Stimulated activated CD8-positive, alpha-beta memory T cell treated with anti-CD3 and anti-CD28 coated beads, Interleukin-15, amount 100 ng/mL, for 24 hours (primary cell): ENCODE measurements at places on chromosomes 7 and 10.

GRCh38 chr10:32629910-32630309 is 184.0 kb downstream of the CCDC7 start:
- no peak for DNase-seq

- no peak for DNase-seq
These were observed 794 bp downstream of the PCGF6 start for GRCh38 chr10:103350175-103350516.

DNA sequence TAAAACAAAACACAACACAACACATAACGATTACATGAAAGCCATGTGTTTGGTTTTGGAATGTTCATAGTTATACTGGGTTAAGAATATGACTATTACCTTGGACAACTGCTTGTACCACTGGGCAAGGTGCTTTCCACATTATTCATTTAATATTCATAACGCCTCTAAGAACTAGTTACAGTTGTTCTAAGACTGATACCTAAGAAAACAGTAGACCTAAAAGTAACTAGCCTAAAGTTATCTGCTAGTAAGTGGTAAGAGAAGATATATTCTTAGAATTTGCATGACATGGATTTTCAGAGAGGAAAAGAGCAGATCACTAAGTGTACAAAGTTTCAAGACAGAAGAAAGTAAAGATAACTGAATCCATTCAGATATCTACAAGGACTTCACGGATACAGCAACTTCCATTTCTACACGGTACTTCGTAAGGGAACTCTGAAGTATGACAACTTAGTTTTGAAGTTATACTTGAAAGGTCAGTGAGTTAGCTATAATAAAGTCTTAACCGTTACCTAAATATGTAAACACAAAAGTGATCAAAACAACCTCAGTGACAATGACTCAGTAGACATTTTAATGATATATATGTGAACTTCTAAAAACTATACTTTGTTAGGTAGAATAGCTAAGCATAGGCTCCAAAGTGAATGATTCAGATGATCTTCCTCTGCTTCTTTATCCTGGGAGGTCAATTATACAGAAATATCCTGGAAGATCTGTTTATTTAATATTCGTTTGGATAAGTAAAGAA is 65.1 kb downstream of the MINDY3 start:
- DNase-seq, result no peak

- no peak for DNase-seq
These were observed 38.8 kb downstream of the OGDH start for GRCh38 chr7:44645254-44645653.

GRCh38 chr7:16129431-16130110 is 291.8 kb downstream of the CRPPA start:
- DNase-seq, result no peak

- DNase-seq, result no peak
These were observed 150.2 kb downstream of the RAB11FIP2 start for GRCh38 chr10:117896517-117896916.

GRCh38 chr7:128841921-128842673 is 11.9 kb downstream of the FLNC start:
- DNase-seq, result no peak

GRCh38 chr7:156491435-156491834 is 149.1 kb upstream of the RNF32 start:
- no peak for DNase-seq

DNA sequence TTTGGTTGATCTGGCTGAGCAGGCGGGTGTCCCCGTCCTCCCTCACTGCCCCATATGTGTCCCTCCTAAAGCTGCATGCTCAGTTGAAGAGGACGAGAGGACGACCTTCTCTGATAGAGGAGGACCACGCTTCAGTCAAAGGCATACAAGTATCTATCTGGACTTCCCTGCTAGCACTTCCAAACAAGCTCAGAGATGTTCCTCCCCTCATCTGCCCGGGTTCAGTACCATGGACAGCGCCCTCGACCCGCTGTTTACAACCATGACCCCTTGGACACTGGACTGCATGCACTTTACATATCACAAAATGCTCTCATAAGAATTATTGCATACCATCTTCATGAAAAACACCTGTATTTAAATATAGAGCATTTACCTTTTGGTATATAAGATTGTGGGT is 26.9 kb upstream of the TRIM56 start:
- DNase-seq, result peak; percentile 25

- no peak for DNase-seq
These were observed 9.4 kb upstream of the CACUL1 start for GRCh38 chr10:118764195-118764594.

GRCh38 chr10:114915294-114915693 is 22.7 kb upstream of the TRUB1 start:
- no peak for DNase-seq

GRCh38 chr10:114953047-114953446 is 15.1 kb downstream of the TRUB1 start:
- DNase-seq, result no peak

DNA sequence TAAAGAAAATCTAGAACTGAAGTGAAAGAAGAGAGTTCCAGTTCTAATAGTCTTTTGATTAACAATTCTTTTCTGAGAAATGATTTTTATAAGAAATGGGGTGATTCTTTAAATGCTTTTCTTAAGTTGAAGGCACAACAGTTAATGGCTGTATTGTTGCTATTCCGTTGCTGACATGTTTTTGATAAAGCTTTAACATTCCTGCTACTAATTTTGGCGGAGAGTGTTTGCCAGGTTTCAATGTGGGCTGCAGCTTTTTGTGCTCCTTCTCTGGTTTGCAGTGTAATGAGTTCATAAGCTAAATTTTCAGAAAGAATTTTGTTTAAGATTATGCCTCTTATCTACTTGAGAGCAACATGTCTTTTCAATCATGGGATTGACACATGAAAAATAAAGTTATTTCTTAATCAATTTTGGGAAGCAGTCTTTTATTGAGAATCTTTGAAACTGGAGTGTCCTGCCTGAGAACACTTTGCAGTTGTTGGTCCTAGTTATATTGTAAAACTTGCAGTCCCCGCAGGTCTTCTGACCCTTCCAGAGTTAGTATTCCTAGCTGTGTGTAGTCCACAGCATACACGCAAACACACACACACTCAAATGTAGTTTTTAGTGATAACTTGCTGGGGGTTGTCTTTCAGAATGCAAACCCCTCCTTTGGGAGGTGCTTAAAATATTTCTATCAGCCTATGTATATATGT is 56.7 kb downstream of the COL17A1 start:
- DNase-seq, result no peak

DNA sequence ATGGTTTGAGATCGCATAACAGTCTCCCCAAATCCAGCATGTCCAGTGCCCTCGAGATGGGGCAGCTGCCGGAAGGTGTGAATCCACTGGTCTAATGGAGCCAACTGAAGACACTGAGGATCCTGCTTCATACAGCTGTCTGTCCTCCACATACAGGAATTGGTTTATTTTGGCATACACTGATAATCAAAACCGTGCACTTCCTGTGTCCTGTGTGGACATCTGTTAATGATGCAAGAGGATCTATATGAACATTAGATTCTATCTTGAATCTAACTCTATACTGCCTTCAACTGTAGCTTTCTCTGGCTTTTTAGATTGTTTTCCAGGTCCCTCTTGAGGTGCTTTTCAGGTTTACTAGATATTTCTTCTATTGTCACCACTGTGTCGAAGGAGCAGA is 3.0 kb upstream of the JAZF1 start:
- no peak for DNase-seq

DNA sequence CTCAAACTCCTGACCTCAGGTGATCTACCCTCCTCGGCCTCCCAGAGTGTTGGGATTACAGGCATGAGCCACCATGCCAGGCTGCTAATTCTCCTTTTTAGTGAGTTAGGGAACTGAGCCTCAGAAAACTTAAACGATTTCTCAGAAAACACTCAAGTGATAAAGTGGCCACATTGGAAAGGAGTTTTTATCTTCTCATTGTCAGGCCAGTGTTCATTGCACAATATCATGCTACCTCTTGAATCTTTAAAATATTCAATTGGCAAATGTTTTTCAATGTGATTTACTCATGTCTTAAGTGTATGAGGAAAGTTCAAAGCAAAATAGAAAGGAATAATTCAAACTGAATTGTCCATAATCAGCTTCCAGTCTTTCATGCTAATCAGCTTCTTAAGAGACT is 80.7 kb downstream of the ITGB8 start:
- DNase-seq, result no peak

DNA sequence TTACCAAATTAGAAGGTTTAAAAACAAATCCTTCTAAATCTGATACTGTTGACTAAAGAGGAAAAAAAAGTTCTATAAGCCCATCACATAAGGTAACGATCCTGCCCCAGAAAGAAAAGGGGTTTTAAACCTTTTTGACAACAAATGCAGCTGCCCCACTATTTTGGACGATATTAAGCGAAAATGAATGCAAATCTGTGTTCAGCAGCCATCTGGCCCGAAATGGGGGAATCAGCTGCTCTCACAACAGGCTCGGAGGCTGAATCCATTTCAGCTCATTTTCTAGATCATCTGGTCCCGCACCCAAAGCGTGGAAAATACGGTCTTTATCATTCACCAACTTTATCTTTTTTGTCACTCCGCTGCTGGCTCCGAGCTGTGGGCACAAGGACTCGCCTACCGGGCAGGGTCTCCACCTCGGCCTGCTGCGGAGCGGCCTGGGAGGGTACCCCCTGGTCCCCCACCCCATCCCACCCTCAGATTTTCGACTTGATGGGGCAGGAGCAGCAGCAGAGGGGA is 2.4 kb upstream of the EBF3 start:
- DNase-seq, result no peak

DNA sequence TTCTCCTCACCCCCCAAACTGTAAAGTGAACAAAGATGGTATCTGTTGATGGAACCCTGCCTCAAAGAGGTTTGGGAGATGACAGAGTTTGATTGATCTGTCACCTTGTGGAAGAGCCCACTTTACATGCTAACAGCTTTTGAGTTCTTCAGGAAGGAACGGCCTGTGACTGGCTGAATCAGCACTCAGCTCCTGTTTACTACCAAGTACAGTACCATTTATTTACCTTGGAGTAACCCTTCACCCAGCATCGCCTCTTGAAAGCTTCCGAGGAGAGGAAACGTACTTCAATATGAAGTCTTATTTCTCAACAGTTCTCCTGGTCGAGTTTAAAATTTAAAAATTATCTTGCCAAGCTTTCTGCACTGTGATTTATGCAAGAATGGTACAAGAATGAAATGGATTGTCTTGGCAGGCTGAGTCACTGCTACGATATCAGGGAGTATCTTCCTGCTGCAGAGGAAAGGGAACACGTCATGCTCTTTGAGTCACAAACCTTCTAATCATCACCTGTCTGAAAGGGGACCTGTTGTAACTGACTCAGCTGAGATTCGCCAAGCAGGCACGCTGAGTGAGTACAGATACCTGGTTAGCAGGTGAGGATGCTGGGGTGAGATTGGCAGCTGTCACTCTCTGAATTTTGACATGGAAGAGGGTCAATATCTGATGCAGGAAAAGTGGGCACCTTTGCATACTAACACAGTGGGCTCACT is 30.1 kb downstream of the KLF6 start:
- DNase-seq, result no peak

GRCh38 chr10:128173386-128173785 is 47.2 kb upstream of the MKI67 start:
- no peak for DNase-seq

DNA sequence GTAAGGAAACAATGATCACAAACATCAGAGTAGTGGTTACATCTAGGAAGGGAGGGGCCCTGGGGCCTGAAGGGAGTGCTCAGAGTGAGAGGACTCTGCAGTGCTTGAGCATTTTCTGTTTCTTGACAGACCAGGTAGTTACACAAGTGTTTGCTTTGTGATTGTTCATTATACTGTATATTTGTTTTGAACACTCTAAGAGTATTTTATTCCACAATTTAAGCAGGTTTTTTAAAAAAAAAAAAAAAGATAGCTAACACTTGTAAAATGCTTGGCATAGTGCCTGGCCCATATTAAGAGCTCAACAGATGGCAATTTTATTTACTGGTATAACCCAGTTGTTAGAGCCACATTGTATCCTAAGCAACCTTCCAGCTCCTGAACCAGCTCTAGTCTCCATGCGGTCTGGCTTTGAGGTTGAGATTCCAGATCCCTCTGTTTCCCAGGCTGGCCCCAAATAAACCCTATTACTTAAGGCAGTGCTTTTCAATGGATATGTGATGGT is 20.1 kb upstream of the ATXN7L1 start:
- no peak for DNase-seq

DNA sequence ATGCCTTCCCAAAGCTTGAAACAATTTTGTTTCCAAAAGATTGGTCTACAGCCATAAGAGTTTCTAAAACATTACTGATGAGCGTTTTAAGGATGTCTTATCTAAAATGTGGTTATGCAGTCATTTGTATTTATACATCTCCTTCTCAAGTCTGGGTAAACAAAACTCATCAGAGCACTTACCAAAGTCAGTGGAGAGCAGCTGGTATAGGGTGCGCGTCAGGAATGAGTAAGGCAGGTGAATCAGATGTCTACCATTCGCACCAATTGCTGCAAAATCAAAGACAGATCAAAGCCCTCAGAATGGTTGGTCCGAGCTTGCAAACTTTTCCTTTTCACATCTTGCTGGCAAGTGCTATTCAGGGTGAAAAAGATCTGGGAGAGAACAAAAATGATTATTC is 65.6 kb upstream of the FAM171A1 start:
- DNase-seq, result no peak

DNA sequence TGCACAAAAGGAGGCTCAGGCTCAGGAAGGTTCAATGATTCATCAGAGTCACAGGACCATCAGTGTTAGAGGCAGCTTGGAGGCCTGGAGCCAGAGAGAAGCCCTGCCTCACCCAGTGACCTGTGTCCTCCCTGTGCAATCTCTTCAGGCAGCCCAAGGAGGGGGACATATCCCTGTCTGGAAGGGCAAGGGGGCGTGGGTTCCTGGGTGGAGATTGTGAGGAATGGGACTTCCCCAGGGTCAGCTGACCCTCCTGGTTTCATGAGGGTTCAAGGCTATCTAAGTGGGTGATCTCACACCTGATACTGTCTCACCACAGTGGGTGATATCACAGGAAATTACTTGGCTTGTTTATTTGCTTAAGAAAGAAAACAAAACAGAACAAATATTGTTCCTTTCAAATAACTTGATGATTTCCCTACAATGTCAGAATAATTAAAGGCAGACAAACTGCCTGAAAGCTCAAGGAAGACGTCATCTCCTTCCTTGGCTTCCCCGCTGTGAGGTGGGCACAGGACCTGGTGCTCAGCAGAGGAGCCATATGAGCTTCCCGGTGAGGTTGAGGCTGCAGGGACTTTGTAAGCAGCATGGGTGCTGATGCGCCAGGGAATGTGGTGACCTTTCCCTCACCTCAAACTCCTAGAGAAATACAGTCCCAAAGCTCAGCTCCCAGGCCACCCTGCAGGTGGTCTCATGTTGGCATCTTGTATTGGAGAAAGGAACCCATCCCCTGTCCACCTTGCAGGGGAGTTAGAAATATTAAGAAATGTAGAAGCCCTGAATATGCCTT is 763.2 kb downstream of the GRID1 start:
- DNase-seq, result no peak
